ENCODE measurements at places on chromosomes 1 and 21.

- no peak for DNase-seq
These were observed 153.1 kb downstream of the PSMG1 start for GRCh38 chr21:39029900-39030884.

DNA sequence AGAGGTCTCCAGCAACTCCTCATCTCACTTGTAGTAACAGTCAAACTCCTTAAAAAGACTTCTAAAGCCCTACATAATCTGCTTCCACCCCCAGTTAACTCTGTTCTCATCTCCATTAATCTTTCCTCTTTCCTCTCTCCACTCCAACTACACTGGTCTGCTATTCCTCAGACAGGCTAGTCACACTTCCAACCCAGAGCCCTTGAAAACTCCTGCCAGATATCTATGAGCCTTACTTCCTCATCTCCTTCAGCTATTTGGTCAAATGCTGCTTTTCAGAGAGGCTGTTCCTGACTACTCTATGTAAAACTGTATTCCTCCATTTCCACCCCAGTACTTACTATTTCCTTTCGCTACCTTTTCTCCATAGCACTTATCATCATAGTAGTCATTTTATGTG, 24.4 kb downstream of the PCP4L1 start:
- no peak for DNase-seq

DNA sequence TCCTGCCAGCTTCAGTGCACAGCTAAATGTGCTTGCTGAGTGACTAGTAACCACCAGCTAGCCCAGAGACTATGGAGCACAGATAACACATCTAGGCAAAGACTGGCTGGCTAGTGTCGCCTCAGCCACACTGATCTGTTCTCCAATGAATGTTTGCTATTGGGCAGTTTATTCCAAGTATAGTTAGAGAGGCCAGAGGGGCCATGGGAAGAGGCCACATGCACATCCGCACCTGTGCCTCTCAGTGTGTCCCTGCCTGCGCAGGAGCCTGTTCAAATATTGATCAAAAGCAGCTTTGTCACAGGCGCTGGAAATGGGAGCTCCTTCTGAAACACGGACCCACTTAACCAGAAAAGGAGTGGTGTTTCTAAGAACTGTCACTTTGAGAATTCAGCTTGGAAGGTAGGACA, 51.3 kb upstream of the ATP1A1 start:
- no peak for DNase-seq

- DNase-seq = no peak
These were observed 160.7 kb downstream of the SDCCAG8 start for GRCh38 chr1:243416495-243416894.

DNA sequence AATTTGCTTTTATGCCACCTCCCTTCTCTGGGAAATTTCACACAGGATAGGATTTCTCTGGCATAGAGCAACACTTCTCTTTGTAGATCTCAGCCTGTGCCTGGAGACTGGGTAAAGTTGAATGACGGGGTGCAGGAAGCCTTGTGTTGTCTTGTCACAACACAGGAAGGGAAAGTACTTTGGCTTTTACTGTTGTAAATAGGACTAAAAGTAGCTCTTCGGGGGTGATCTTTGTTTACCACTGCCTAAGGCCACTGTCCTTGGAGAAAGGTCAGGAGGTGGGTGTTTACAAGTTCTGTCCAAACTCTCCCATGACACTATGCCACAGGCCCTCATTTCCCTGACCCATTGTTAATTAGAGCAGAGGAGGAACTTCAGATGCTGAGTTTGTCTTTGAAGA, 139.7 kb downstream of the FGGY start:
- no peak for DNase-seq

- DNase-seq = no peak
These were observed at the start of gene SPRR2A for GRCh38 chr1:153057375-153057774. Gene SPRR2A (minus strand): TSS chr1:153057512. CDS start chr1:153056735, 777 bp downstream.

DNA sequence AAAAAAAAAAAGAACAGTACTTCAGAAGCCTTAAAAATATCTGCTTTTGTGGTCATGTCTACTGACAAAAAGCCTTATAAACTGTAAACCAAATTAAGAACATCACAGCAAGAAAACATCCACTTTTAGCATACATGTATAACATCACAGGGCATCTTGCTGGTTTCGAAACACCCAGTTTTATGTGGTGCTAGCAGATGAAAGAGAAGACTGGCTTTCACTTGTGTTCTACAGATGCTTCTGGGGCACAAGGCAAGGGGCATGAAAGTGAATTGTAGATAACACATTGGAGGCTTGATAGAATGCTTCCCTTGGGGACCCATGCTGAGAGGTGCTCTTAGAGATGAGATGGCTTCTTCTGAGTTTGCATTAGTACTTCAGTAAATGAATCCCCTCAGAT, 543.7 kb upstream of the PKN2 start:
- DNase-seq = no peak

- DNase-seq = no peak
These were observed 6.8 kb upstream of the DMRTA2 start for GRCh38 chr1:50430010-50430405.

DNA sequence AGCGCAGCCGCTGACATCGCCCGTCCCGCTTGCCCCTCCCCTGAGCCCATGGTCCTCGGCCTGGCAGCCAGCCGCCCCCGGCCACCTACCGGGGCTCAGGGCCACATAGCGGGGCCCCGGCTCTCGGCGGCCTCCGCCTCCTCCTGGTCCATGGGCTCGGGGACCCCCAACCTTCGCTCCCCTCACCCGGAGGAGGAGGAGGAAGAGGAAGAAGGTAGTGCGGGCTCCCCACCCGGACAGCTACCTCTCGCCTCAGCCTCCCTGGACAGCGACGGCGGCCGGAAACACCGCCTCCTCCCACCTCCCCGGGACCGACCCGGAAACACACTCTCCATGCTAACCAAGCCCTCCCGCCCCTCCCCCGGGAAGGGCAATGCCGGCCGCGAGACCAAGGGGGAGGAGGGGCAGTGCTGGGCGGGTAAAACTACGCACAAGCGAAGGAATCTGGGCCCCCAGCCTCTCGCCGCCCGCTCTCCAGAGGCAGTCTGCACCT, at the start of gene KIAA0319L:
Gene KIAA0319L, minus strand, starts transcription at position 286 of the 493 bp plus-strand sequence. CDS start 2,912 bp downstream, outside the sequence.
- peak; percentile 78 for DNase-seq

DNA sequence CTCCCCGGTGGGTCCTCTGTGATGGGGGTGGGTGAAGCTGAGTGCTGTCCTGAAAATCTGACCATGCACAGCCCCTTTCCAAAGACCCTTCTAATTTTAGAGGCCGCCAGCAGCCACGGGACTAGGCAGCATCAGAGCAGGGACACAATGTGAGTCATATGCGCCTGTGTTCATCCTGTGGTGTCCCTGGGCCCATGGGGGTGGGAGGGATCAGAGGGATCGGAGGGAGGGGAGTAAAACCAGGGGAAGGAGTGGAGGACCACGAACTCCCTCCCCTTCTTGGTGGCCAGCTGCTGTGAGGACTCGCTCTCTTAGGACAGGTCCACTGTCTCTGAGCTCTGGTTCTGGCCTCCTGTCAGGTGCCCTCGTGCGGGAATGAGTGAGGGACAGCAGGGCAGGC, 61.5 kb downstream of the ADARB1 start:
- no peak for DNase-seq

Measured in neural crest cell (in vitro differentiated cells).